ENCODE measurements at places on chromosomes 1 and 21.

DNA sequence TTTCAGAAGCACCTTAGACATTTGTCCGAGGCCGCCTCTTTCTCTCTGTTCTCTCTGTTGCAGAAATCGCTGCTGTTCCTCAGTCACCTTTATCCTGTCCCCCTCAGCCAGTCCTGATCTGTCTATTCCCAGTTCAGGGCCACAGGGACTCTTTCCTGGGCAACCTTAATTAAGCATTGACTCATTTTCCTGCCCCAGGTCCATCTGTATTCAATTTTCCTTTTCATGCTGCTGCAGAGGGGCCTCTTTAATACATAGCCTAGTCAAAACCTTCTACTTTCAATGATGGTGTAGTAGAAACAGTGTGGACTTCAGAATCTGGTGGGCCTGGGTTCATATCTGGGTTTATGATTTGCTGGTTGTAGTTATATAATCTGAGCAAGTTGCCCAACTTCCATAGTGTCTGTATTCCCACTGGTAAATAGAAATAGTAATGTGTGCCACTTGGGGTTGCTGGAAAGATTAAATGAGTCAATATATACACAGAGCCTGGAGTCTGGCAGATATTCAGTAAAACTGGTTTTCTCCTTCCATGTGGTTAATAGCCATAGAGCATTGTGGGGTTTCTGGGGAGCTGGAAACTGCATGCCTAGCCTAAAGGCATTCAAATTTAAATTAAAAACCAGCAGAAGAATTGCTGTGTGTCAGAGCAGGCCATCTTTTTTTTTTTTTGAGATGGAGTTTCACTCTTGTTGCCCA, 4.5 kb downstream of the TRAF5 start:
- DNase-seq = no peak

- DNase-seq = no peak
Measured at GRCh38 chr1:57232500-57232899, 191.4 kb downstream of the DAB1 start.

DNA sequence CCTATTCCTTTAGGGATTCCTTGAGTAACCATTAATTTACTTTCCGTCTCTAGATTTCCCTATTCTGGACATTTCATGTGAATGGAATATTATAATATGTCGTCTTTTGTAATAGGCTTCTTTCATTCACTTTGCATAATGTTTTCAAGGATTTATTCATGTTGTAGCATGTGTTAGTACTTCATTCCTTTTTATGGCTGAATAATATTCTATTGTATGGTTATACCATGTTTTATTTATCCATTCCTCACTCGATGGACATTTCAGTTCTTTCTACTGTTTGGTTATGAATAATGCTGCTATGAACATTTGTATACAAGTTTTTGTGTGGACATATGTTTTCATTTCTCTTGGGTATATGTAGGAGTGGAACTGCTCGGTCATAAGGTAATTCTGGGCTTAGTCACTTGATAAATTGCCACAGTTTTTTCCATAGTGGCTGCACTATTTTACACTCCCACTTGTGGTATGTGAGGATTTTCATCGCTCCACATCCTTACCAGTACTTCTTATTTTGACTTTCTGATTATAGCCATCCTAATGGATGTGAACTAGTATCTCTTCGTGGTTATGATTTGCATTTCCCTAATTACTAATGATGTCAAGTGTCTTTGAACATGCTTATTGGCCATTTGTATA, 17.7 kb downstream of the PPP2R5A start:
- no peak for DNase-seq

- no peak for DNase-seq
Measured at GRCh38 chr1:214957330-214958137, 125.0 kb upstream of the KCNK2 start.

- DNase-seq = no peak
Measured at GRCh38 chr1:230065571-230065970, 1.5 kb upstream of the GALNT2 start.

DNA sequence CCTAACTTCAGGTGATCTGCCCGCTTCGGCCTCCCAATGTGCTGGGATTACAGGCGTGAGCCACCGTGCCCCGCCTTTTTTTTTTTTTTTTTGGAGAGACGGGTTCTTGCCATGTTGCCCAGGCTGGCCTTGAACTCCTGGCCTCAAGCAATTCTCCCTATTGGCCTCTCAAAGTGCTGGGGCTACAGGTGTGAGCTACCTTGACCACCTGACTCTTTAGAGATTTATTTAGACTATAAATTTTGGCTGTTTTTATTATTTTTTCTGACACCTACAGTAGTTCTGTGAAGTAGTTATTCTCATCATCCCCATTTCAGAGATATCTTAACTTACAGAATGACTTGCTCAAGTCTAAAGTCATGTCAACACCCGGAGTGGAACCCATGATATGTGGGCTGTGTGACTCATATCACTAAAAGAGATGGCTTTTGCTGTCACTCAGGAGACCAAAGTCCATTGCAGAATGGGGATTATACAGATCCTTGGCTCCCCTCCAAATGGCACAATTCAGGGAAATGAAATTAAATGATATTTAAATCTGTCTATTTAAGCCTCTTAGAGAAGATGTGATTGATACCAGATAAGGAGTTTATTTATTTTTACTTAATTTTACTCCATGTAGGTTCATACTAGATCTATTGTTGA, 93.2 kb downstream of the CTH start:
- no peak for DNase-seq

DNA sequence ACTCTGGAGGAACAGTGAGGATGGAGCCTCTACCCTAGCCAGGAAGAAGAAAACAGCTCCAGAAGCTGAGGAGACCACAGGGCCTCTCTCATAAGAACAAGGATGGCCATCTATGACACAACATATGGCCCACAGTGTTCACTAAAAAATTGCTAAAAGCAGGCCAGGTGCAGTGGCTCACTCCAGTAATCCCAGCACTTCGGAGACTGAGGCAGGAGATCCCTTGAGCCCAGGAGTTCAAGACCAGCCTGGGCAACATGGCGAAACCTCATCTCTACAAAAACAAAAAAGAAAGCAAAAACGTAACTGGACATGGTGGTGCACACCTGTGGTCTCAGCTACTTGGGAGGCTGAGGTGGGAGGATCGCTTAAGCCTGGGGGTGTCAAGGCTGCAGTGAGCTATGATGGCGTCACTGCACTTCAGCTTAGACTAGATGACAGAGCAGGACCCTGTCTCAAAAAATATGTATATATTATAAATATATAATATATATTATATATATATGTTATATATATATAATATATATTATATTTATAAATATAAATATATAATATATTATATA, 103.1 kb downstream of the TOMM20 start:
- DNase-seq = no peak

- DNase-seq = no peak
Measured at GRCh38 chr1:223207293-223208066, 64.4 kb upstream of the TLR5 start.

DNA sequence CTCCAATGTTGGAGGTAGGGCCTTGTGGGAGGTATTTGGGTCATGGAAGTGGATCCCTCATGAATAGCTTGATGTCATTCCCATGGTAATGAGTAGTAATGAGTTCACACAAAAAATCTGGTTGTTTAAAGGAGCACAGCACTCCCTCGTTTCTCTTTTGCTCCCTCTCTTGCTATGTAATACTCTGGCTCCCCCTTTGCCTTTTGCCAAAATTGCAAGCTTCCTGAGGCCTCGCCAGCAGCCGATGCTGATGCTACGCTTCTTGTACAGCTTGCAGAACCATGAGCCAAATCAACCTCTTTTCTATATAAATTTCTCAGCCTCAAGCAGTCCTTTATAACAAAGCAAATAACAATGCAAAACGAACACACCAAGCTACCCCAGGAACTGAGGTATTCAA, 80.9 kb downstream of the LHX9 start:
- no peak for DNase-seq

- DNase-seq = peak; percentile 45
Measured at GRCh38 chr1:19704247-19705113, 39.8 kb downstream of the HTR6 start.

GRCh38 chr21:27196651-27197050, 229.8 kb upstream of the ADAMTS5 start:
- no peak for DNase-seq

GRCh38 chr21:31781737-31782136, 49.8 kb upstream of the SCAF4 start:
- no peak for DNase-seq

DNA sequence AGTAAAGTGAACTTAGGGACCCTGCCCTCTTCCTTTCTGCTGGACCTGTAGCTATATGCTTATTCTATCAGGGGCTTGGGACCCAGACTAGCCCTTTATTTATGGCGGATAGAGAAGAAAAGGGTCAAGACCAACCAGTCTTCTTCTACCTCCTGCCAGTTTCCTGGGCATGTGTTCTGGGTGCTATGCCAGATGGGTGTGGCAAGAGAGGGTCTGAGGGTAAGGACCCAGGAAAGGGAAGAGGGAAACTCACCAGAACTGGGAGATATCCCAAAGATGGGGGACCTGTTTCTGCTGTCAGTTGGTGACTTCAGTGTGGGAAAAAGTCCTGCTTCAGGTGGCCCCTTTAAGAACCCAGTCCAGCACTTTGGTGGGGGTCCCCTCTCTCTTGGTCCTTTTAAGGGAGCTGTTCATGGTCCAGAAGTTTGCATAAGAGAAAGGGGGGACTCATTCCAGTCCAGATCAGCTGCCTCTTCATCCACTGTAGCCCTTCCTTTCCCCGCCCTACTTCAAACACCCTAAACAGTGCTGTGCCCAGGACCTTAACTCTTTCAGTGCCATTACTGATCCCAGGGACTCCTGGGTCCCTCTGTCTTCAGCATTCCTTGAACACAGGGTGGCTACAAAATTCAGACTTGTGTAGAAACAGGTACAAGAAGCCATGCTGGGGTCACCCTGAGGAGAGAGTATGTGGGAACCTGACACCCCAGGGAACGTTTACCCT, 18.4 kb downstream of the SSR2 start:
- no peak for DNase-seq

- DNase-seq = no peak
Measured at GRCh38 chr1:200253774-200254495, 155.9 kb downstream of the ZNF281 start.

DNA sequence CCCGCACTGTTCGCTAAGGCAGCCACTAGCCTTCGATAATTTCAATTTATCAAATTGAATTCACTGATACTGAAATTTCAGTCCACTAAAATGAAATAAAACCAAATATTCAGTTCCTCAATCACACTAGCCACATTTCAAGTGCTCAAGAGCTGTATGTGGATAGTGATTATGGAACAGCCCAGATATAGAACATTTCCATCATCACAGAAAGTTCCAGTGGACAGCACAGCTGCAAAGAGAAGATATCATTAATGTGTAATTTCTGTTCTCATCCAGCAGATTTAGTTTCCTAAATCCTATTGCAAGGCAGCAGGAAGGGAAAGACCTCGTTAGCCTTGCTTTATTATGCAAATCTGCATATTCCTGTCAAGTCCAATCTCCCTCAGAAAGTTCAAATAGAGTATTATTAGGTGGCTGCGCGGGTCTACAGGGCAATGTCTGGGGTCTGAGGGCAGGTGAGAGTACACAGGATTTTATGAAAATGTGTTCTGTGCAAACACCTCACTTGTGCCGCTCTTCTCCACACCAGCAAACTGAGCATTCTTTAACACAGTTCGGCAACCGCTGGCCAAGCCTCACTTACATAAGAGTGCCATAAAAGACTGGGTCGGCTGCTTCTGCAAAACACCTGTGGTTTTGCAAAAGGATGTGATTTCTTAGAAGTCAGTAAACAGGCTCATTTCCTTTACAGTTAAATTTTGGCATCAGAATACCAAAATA, 22.4 kb downstream of the CAPZB start:
- DNase-seq = peak; percentile 41

DNA sequence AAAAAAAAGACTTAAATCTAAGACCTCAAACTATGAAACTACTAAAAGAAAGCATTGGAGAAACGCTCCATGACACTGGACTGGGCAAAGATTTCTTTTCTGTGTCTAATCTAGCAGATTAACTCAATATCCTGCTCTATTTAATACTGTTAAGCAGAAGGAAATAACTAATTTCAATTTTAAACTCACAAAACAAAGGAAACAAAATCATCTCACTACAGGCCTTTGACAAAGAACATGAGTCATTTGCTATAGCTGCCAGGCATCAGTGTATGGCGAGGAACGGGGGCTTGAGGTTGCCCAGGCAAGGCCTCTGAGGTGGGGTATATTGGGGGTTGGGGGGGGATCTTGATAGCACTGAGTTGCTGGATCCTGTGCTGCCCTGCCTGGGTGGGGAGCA, 20.9 kb downstream of the SZT2 start:
- DNase-seq = no peak

GRCh38 chr1:61450872-61451571, 273.9 kb downstream of the TM2D1 start:
- DNase-seq = no peak

DNA sequence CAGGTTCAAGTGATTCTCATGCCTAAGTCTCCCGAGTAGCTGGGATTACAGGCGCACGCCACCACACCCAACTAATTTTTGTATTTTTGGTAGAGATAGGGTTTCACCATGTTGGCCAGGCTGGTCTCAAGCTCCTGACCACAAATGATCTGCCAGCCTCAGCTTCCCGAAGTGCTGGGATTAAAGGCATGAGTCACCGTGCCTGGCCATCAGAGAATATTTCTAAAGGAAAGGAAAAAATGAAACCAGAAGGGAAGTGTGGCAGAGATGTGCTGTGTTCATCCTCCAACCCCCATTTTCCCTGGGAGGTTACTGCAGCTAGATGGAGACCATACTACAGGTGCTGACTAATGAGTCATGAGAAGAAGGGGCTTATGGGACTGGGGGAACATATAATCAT, 964.1 kb downstream of the TTLL7 start:
- DNase-seq = no peak

DNA sequence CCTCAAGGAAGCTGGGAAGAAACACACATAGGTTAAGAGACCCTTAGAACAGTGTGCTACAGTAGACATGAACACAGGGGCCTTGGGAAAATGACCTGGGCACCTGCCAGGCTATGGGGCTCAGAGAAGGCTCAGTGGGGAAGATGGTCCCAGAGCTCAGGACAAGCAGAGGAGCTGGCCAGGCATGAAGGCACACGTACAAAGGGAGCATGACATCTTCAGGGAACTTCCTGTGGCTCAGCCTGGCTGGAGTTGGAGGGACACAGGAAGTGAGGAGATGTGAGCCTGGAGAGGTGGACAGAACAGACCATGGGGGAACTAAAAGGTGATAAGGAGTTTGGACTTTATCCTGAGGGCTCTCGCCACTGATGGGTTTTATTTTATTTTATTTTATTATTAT, 3.8 kb upstream of the SLC50A1 start:
- DNase-seq = no peak

DNA sequence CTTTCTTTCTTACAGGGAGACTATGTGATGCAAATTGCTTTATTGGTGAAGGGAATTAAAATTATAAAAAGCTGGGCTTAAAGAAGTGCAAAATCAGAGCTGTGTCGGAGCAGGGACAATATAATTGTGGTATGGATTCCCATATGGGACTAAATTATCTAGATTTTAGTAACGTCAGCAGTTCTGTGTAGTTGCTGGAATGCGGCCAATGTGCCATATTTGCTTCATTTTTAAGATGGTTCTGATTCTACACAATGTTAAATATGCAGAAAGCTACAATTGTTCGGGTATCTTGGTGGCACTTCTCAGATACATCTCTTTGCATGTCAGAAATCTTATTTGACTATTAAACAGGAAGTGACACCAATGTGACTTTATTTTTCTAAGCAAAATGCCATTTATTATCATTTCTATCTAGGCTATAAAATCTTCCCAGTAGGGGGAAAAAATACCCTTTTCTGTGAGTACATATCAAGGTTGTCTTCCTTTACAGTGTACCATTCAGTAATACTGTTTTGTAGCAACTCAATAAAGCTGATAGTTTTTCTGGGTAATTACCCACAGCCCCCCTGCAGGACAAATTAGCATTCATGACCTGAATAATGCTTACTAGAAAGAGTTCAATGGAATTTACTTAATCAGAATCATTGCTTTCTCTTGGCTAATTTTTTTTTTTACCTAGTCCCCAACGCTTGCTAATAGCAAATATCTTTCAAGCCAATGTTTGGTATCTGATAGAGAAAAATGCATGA, 288.3 kb upstream of the ADGRL2 start:
- no peak for DNase-seq
